ENCODE measurements at places on chromosomes 6 and 20. TPM values are rescaled to one million over a fixed set of nuclear protein-coding genes. Genes with fewer than 3 reads are reported as not detected.
A peak's percentile ranks its signal among the peaks of the same experiment; 100 is the strongest.

C2 gene
- total RNA-seq: 63.2 TPM

GPSM3 gene
- 5.3 TPM for total RNA-seq

GSTA1 gene
- 702 TPM for total RNA-seq

TREM1 gene
- total RNA-seq: not detected

PAX1 gene
- total RNA-seq: not detected

OXT gene
- total RNA-seq: 9.3 TPM

HTR1E gene
- not detected for total RNA-seq

C6orf15 gene
- total RNA-seq: not detected

SLC22A23 gene
- 145 TPM for total RNA-seq

SLC26A8 gene
- not detected for total RNA-seq

ZBTB46 gene
- 2.8 TPM for total RNA-seq

HFE gene
- 8.1 TPM for total RNA-seq

RSPO3 gene
- 1.9 TPM for total RNA-seq

SIRPD gene
- not detected for total RNA-seq

GRCh38 chr6:134934793-134935485 is 15.0 kb downstream of the ALDH8A1 start:
- no peaks in the 10 kb centered on the region for H3K4me1 ChIP-seq
- H3K27ac ChIP-seq: no peak overlapping the region
- no peaks in the 10 kb centered on the region for H3K27me3 ChIP-seq
- no peaks in the 10 kb centered on the region for H3K36me3 ChIP-seq
- H3K4me3 ChIP-seq: no peak overlapping the region

GRCh38 chr20:50191065-50191543 is 474 bp downstream of the CEBPB start:
- peak overlapping the region; percentile 61 for H3K4me3 ChIP-seq
- peaks cover 16% of the 10 kb centered on the region for H3K4me1 ChIP-seq
- DNase-seq: peak; percentile 80
- H3K27me3 ChIP-seq: no peaks in the 10 kb centered on the region

- H3K4me1 ChIP-seq: no peaks in the 10 kb centered on the region
- H3K36me3 ChIP-seq: no peaks in the 10 kb centered on the region
- no peak overlapping the region for H3K27ac ChIP-seq
- no peaks in the 10 kb centered on the region for H3K27me3 ChIP-seq
- no peak overlapping the region for H3K4me3 ChIP-seq
- DNase-seq: no peak
Observed at GRCh38 chr20:53502820-53503219, 90.8 kb downstream of the ZNF217 start.

- DNase-seq: peak; percentile 63
- H3K27ac ChIP-seq: peak overlapping the region; percentile 97
- no peaks in the 10 kb centered on the region for H3K36me3 ChIP-seq
- H3K27me3 ChIP-seq: no peaks in the 10 kb centered on the region
- peak overlapping the region; percentile 82 for H3K4me3 ChIP-seq
Observed at GRCh38 chr6:163416557-163417253, 2.2 kb downstream of the QKI start.

GRCh38 chr6:42338744-42339222 is 112.9 kb downstream of the TRERF1 start:
- no peaks in the 10 kb centered on the region for H3K4me1 ChIP-seq
- H3K27ac ChIP-seq: no peak overlapping the region
- H3K27me3 ChIP-seq: no peaks in the 10 kb centered on the region
- no peak overlapping the region for H3K4me3 ChIP-seq
- H3K36me3 ChIP-seq: no peaks in the 10 kb centered on the region

DNA sequence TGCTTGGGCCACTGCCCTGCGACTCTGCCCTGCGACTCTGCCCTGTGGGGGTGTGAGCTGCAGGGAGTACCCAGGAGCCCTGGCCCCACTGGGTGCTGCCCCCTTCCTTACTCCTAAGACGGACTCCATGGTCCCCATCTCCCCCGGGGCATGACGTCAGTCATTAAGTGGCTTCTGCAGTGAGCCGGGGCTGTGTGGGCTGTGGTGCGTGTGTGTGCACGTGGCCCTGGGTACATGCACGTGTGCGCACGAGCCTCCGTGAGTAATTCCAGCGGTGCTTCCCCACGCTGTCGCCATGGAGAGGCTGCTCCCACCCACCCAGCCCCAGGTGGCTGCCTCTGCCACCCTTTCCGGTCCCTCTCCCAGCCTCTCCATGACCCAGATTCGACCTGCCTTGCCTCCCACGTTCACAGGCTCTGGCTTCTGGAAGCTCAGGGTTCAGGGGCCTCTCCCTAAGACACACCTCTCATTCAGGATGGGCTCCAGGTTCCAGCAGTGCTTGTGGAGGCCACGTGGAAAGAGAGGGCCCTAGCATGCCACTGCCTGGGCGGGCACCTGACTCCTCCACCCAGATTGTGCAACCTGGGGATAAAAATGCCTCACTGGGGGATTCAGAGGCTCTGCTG is 88.3 kb downstream of the DLGAP4 start:
- no peaks in the 10 kb centered on the region for H3K27me3 ChIP-seq
- DNase-seq: no peak
- no peaks in the 10 kb centered on the region for H3K36me3 ChIP-seq
- no peak overlapping the region for H3K27ac ChIP-seq
- no peaks in the 10 kb centered on the region for H3K4me1 ChIP-seq

DNA sequence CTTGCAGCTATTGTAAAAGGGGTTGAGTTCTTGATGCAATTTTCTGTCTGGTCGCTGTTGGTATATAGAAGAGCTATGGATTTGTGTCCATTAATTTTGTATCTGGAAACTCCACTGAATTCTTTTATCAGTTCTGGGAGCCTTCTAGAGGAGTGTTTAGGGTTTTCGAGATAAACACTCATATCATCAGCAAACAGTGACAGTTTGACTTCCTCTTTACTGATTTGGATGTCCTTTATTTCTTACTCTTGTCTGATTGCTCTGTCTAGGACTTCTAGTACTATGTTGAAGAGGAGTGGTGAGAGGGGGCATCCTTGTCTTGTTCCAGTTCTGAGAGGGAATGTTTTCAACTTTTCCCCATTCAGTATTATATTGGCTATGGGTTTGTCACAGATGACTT is 120.8 kb upstream of the SSTR4 start:
- H3K27ac ChIP-seq: no peak overlapping the region
- no peak overlapping the region for H3K4me3 ChIP-seq
- H3K27me3 ChIP-seq: no peaks in the 10 kb centered on the region
- H3K36me3 ChIP-seq: no peaks in the 10 kb centered on the region

DNA sequence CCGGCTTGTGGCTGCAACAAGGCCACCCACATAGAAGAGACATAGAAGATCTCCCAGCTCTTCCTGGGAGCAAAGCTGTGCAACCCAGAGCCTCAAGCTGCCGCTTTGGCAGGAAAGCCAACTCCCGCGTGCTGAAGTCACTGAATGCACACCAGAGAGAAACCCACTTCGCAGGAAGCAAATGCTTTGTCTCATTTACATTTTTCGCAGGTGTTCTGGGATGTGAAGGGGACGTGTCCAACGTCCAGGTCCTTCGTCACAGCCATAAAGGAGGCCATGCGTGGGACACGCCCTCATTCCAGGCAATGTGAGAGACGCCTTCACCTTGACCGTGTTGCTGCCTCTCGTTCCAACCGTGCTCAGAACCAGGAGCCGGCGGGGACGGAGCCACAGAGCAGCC is 24.4 kb downstream of the KCNQ2 start:
- H3K27me3 ChIP-seq: peaks cover 3% of the 10 kb centered on the region
- H3K4me3 ChIP-seq: no peak overlapping the region
- DNase-seq: no peak
- no peaks in the 10 kb centered on the region for H3K4me1 ChIP-seq
- no peaks in the 10 kb centered on the region for H3K36me3 ChIP-seq

DNA sequence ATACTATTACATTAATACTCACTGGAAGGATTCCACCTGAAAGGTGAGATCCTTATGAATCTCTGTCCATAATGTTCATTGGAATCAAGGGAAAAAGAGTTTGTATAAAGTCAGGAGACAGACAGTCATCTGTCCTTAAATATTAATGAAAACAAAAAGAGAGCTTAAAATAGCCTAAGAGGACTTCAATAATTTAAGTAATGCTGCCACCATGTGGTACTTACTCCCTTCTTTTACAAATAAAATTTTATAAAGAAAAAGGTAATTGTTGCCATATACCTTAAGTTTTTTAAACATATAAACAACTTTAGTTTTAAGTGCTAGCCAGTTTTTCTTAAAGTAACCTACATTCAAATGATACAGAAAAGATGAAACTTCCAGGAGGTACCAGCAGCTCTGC is 5.1 kb downstream of the BLOC1S5 start:
- no peak overlapping the region for H3K4me3 ChIP-seq
- H3K27me3 ChIP-seq: no peaks in the 10 kb centered on the region
- H3K36me3 ChIP-seq: peaks cover 25% of the 10 kb centered on the region
- H3K4me1 ChIP-seq: peaks cover 4% of the 10 kb centered on the region
- no peak for DNase-seq

GRCh38 chr6:33206864-33207551 is 1.3 kb upstream of the RING1 start:
- H3K4me3 ChIP-seq: peak overlapping the region; percentile 87
- H3K36me3 ChIP-seq: no peaks in the 10 kb centered on the region
- H3K27me3 ChIP-seq: no peaks in the 10 kb centered on the region
- H3K4me1 ChIP-seq: peaks cover 38% of the 10 kb centered on the region
- H3K27ac ChIP-seq: peak overlapping the region; percentile 94

GRCh38 chr6:55651015-55651414 is 72.0 kb upstream of the HMGCLL1 start:
- H3K27ac ChIP-seq: no peak overlapping the region
- no peaks in the 10 kb centered on the region for H3K4me1 ChIP-seq
- no peaks in the 10 kb centered on the region for H3K27me3 ChIP-seq
- no peaks in the 10 kb centered on the region for H3K36me3 ChIP-seq

GRCh38 chr6:77620278-77620882 is 32.5 kb upstream of the MEI4 start:
- H3K4me3 ChIP-seq: no peak overlapping the region
- H3K4me1 ChIP-seq: no peaks in the 10 kb centered on the region
- no peak overlapping the region for H3K27ac ChIP-seq
- H3K27me3 ChIP-seq: no peaks in the 10 kb centered on the region

DNA sequence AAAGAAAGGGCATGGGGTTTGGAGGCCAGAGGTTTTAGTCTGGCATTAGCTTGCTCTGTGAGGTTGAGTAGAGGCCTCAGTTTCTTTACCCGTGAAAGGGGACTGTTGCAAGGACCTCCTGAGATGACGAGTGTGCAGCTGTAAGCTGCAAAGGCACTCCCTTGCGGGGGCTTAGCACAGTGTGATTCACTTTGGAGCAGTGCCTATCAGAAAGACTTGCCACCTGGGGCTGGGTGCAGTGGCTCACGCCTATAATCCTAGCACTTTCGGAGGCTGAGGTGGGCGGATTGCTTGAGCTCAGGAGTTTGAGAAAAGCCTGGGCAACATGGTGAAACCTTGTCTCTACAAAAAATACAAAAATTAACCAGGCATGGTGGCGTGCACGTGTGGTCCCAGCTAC is 7.5 kb upstream of the BAK1 start:
- no peaks in the 10 kb centered on the region for H3K36me3 ChIP-seq
- H3K4me3 ChIP-seq: no peak overlapping the region
- H3K27ac ChIP-seq: no peak overlapping the region
- H3K4me1 ChIP-seq: peaks cover 40% of the 10 kb centered on the region
- DNase-seq: no peak
